Posterior vena cava (tissue), 2 donors: ENCODE measurements at places on chromosomes 11 and 22. TPM values are rescaled to one million over a fixed set of nuclear protein-coding genes. Genes with fewer than 3 reads are reported as not detected.

GRCh38 chr11:124796312-124796711 is 3.9 kb downstream of the MSANTD2 start:
- no peak for DNase-seq

- DNase-seq, result peak; percentile 9
These were observed 242.1 kb downstream of the BUD13 start for GRCh38 chr11:116530705-116531104.

DNA sequence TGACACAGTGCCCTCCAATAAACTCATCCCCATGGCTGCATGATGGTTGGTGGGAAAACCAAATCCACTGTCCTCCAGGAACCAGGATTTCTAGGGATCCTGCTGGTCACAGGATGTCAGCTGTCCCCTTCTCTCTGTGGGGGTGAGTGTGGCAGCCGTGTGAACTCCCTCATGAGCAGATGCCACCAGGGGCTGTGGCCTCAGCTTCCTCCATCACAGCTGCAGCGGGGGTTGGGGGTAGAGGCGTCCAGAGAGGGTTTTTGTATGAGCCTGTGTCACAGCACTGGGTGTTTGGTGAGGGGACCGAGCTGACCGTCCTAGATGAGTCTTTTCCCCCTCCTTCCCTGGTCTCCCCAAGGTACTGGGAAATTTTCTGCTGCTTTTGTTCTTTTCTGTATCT is 26.4 kb downstream of the IGLL5 start:
- DNase-seq, result peak; percentile 31

The KCNJ1 gene
- not detected for total RNA-seq

DNA sequence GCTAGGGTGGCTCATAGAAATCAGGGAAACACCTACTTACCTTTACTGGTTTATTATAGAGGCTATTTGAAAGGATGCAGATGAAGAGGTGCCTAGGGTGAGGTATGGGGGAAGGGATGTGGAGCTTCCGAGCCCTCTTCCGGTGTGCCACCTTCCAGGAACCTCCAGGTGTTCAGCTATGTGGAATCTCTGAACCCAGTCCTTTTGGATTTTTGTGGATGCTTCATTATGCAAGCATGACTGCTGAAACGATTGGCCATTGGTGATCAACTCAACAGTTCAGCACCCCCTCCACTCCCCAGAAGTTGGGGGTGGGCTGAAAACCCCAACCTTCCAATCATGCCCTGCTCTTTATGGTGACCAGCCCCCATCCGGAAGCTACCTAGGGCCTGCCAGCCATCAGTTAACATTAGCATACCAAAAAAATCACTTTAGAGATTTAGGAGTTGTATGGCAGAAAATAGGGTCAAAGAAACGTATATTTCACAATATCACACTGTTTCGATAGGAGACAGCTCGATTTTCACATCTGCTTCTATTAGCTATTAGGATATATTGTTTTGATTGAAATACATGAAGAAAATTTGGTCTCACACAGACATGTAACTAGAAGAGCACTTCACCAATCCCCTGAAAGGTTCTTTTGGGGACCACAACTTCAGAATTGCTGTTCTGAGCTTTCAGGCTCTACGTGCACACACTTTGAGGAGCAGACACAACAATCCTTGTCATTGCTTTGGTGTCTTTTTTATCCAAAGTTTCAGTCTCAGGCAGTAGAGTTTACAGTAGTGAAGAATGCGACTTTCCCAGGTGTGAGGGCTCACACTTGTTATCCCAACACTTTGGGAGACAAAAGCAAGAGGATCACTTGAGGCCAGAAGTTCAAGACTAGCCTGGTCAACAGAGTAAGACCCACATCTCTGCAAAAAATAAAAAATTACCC is 3.3 kb upstream of the POLR2G start:
- DNase-seq, result peak; percentile 35

GRCh38 chr11:22742157-22742613 is 75.8 kb downstream of the GAS2 start:
- DNase-seq, result no peak

DNA sequence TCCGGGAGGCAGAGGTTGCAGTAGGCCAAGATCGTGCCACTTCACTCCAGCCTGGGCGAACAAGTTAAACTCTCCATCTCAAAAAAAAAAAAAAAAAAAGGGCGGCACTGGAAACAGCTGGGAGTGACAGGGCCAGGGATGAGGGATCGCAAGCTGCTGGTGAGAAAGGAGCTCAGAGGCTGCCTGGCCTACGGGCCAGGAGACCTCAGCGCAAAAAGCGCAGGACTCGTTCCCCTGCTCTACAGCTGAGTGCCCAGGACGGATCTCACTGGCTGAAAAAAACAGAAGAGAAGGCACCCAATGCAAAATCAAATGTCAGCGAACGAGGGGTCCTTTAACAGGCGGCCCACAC is 650 bp upstream of the NUP50 start:
- no peak for DNase-seq

DNA sequence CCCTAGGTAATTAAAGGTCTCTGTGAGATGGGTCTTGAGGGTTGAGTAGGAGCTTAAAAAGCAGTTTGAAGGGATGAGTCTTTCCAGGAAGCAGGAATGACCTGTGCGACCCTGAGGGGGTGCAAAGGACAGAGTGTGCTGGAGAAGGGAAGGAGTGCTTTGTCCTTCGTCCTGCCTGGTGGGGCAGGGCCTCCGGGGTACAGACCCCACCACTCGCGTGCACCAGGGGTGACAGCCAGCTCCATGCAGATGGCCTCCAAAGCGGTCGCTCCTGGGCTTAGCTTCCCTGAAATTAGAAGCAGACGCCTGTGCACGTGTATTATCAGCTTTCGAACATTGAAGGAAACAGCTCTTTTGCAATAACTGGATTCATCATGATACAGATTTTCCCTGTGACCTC is 959.8 kb downstream of the BRD1 start:
- DNase-seq, result peak; percentile 50

DNA sequence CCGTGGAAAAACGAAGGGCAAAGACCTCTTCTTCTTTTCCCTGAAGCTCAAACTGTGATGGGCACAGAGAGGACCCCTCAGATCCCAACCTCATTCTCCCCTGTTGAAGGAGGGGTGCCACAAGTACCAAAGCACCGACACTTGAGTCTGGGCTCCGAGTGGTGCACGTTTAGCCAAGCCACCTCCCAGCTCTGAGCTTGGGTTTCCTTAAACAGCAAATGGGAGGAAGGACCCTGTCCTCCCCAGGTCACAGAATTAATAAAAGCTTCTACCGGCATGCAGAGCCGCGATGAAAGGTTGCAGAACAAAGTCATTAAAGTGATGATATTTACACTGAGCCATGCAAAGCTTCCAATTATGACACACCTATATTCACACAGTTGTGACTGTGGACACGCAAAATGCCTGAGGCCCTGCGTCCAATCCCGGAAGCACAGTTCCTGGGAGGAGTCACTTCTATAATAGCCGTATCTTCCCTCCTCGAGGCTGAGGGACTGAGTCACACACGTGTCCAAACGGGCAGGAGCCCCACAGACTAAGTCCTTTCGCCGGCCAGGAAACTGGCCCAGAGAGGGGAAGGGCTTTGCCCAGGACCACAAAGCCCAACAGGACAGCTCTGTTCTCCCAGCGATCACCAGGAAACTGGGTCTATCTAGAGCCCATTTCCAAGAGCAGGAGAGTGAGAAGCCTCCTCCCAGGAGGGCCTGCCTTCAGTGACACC is 922 bp upstream of the CSNK1E start:
- peak; percentile 94 for DNase-seq

The C11orf97 gene
- total RNA-seq, result not detected

DNA sequence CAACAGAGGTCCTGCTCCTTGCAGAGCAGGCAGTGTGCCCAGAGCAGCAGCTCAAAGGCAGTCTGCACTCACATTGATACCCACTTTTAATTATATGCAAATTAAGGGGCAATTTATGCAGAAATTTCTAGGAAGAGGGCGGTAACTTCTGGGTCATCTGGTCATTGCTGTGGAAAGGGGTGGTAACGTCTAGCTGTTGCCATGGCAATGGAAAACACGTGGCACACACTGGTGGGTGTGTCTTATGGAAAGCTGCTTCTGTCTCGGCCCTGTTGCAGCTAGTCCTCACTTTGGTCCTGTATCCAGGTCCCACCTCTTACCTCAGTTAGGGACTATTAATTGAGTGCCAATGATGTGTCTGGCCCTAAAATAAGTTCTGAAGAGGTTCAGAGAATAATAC is 36.8 kb downstream of the BARX2 start:
- DNase-seq, result no peak

GRCh38 chr22:17810570-17811116 is 36.4 kb upstream of the BID start:
- no peak for DNase-seq

GRCh38 chr11:133123796-133124195 is 408.5 kb downstream of the OPCML start:
- DNase-seq, result no peak
